Pericardium fibroblast (primary cell): ENCODE measurements at places on chromosomes 6 and 20. TPM values are rescaled to one million over a fixed set of nuclear protein-coding genes. Genes with fewer than 3 reads are reported as not detected.

GRM1 gene
- total RNA-seq = not detected in 2 replicates

HUS1B gene
- 0.09 TPM in 1 of 2 replicates, not detected in the other for total RNA-seq

MACROD2 gene
- 0.12 TPM in 1 of 2 replicates, not detected in the other for total RNA-seq

NKX2-4 gene
- not detected in 2 replicates for total RNA-seq

FAM217A gene
- total RNA-seq = not detected in 2 replicates

STMN3 gene
- 19.7 and 49.7 TPM in 2 replicates for total RNA-seq

FOXS1 gene
- total RNA-seq = 1.1 TPM in 1 of 2 replicates, not detected in the other
